Temporal lobe (tissue), 4 donors: ENCODE measurements at places on chromosomes 2 and 18. TPM values are rescaled to one million over a fixed set of nuclear protein-coding genes. Genes with fewer than 3 reads are reported as not detected.

The GKN1 gene
- total RNA-seq, result 2.0 TPM

The BCL11A gene
- 89.5 TPM for total RNA-seq

The MEP1B gene
- total RNA-seq, result under 0.01 TPM

The SKA1 gene
- total RNA-seq, result 2.0 TPM

The LYPD6 gene
- 8.1 TPM for total RNA-seq

The RUFY4 gene
- not detected for total RNA-seq

The ANKRD30B gene
- total RNA-seq, result not detected

The GALNT1 gene
- 47.7 TPM for total RNA-seq

The C1QL2 gene
- 4.4 TPM for total RNA-seq

The IL1R2 gene
- not detected for total RNA-seq

The PMAIP1 gene
- 0.98 TPM for total RNA-seq

The CHRND gene
- total RNA-seq, result not detected

The GREB1 gene
- 3.0 TPM for total RNA-seq

The LAMA1 gene
- total RNA-seq, result 12.8 TPM

The HNMT gene
- total RNA-seq, result 34.2 TPM

The NPHP1 gene
- 3.0 TPM for total RNA-seq

The FAM98A gene
- 15.2 TPM for total RNA-seq

The UGT1A8 gene
- not detected for total RNA-seq

The OBSL1 gene
- 48.4 TPM for total RNA-seq

The SEMA4F gene
- total RNA-seq, result 13.8 TPM

The PRSS56 gene
- under 0.01 TPM for total RNA-seq

The IL36G gene
- total RNA-seq, result not detected

The UGT1A3 gene
- total RNA-seq, result not detected

The RAB31 gene
- 27.3 TPM for total RNA-seq

The GKN2 gene
- 0.25 TPM for total RNA-seq

The PIEZO2 gene
- total RNA-seq, result 3.9 TPM

The SPHKAP gene
- 37.4 TPM for total RNA-seq

The EPB41L3 gene
- total RNA-seq, result 39.3 TPM

The ARHGAP28 gene
- 16.2 TPM for total RNA-seq

The ELP2 gene
- total RNA-seq, result 79.2 TPM

The ITPRIPL1 gene
- 3.4 TPM for total RNA-seq

The ANKRD62 gene
- total RNA-seq, result not detected

The PHLPP1 gene
- 17.0 TPM for total RNA-seq

The USP37 gene
- 32.5 TPM for total RNA-seq

The CREG2 gene
- total RNA-seq, result 8.1 TPM

The GATA6 gene
- total RNA-seq, result 0.25 TPM

The MFF gene
- total RNA-seq, result 81.9 TPM

The SUMO1 gene
- 105 TPM for total RNA-seq

The GPR45 gene
- total RNA-seq, result 1.7 TPM

The LIPG gene
- 11.8 TPM for total RNA-seq

The SCYGR4 gene
- total RNA-seq, result not detected

The SLC14A1 gene
- 1.7 TPM for total RNA-seq

The CRACDL gene
- total RNA-seq, result 1.2 TPM

The GCFC2 gene
- total RNA-seq, result 12.5 TPM

The CROCC2 gene
- total RNA-seq, result not detected

The CRYGC gene
- total RNA-seq, result not detected

The LINC00305 gene
- total RNA-seq, result not detected

The PLGLB1 gene
- total RNA-seq, result 6.6 TPM

The ADI1 gene
- total RNA-seq, result 10.8 TPM

The TWIST2 gene
- 0.25 TPM for total RNA-seq
